ENCODE measurements at places on chromosomes 1 and 21.

DNA sequence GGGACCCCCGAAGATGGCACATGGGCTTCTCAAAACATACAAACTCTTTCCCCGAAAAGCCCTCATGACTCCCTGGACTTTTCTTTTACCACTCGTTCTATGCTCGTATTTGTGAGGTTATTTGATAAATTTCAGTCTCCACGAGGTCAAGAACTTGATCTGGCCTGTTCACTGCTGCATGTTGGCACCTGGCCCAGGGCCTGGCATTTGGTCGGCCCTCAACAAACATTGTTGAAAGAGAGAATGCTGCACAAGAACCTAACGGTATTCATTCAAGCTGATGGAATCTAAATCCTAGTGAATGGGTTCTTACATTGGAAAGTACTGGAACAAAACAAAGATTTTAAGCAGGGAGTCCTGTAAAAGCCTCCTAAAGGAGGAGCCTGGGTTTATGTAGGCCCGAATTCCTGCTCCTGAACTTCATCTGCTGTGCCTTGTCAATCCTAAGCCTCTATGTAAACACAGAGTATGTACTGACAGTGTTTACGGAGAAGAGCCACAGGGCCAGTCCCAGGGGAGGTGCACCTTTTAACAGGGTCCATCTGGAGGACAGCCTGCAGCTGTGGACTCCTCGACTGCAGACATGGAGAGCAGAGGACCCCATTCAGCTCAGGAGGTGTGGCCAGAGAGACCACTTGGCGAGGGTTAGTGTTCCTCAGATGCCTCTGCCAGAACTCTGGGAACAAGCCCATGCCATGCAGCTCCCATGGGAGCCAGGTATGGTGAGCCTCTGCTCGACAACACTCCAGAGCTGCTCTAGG is 46.9 kb downstream of the L1TD1 start:
- no peak for DNase-seq

DNA sequence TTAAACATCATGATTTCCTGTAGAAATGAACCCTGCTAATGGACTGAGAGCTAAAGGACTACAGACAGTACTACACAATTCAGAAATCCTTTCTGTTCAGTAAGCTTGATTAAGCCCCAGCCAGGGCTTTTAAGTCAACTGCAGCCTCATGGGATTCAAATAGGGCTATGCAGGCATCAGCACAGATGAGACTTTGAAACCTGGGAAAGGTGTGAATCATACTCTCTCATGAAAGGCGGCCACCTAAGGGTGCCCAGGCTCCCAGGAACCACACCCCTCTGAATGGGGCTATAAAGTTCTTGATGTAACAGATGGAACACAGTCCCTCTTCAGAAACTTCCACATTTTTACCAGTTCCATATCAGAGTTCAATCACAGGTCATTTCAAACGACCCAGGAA is 7.6 kb downstream of the SIPA1L2 start:
- DNase-seq, result no peak

DNA sequence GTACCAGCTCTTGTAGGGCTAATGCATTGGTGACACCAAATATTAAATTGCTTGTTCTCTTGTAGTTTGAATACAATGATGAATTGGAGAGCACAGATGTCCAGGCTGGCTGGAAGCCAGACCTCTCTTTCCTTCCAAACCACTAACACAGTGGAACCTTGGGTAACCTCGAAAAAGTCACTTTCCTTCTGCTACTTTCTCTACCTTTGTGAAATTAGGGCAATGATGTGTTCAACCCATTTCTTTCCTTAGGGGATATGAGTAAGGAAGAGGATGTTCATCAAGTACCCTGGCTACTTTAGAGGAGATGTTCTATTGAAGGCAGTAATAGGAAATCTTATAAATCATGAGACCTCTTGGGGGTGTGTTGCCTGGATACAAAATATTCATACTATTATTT is 55.7 kb downstream of the XCL2 start:
- DNase-seq, result no peak

- no peak for DNase-seq
Observed at GRCh38 chr1:208182880-208183645, 61.1 kb downstream of the PLXNA2 start.

DNA sequence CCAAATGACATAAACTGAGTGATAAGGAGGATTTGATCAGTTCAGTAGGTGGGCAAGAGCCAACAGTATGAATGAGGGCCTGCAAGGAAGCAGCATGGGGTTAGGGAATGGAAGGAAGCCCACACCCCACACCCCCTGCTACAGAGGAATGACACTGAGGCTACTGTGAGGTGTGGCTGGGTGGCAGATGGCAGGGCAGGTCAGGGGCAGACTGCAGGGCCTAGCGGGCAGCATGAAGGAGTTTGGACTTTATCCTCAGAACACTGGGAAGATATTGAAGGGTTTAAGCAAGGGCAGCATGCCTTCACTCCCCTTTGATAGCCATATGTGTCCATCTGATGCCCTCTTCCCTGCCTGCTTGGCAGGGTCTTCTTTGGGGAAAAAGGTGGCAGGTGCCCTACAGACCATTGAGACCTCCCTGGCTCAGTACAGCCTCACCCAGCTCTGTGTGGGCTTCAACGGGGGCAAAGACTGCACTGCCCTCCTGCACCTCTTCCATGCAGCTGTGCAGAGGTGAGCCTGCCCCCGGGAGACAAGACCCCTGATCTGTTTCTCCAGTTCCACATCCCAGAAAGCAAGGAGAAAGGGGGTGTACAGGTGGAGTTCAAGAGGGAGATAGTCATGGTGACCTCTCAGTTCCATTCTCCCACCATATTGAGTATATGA is 4.1 kb upstream of the LENEP start:
- DNase-seq, result no peak

- DNase-seq, result no peak
Observed at GRCh38 chr1:51578383-51579109, 38.3 kb upstream of the OSBPL9 start.

- DNase-seq, result no peak
Observed at GRCh38 chr1:201376464-201377374, 761 bp downstream of the TNNT2 start.

DNA sequence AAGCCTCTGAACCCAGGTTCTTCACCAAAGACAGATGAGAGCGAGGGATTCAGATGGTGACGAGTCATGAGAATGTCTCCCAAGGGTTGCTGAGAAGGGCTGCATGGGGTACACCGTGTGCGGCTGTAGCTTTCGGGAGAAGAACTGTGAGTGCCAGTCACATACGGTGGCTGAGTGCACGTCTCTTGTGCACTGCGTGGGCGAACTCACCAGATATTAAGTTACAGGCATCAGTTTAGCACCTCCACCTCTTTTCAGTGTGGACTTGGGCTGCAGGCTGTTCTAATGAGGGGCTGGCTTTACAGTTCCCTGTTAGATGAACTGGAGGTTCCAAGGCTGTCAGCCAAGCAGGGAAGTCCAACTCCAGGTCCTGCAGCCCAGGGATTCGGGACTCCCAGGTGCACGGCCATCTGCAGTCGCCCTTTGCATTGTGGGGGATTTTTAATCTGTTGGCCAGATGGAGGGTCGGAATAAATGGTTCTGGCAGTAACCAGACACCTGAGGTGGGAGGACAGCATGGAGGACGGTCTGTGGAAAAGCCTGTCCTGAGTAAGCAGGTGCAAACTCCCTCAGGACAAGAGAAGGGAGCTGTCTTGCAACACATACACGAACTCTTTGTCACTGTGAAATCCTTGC is 26.5 kb upstream of the AVPR1B start:
- no peak for DNase-seq

GRCh38 chr1:110272045-110272444 is 61.9 kb downstream of the KCNC4 start:
- no peak for DNase-seq

GRCh38 chr1:23098463-23099170 is 70.0 kb downstream of the LUZP1 start:
- peak; percentile 8 for DNase-seq

DNA sequence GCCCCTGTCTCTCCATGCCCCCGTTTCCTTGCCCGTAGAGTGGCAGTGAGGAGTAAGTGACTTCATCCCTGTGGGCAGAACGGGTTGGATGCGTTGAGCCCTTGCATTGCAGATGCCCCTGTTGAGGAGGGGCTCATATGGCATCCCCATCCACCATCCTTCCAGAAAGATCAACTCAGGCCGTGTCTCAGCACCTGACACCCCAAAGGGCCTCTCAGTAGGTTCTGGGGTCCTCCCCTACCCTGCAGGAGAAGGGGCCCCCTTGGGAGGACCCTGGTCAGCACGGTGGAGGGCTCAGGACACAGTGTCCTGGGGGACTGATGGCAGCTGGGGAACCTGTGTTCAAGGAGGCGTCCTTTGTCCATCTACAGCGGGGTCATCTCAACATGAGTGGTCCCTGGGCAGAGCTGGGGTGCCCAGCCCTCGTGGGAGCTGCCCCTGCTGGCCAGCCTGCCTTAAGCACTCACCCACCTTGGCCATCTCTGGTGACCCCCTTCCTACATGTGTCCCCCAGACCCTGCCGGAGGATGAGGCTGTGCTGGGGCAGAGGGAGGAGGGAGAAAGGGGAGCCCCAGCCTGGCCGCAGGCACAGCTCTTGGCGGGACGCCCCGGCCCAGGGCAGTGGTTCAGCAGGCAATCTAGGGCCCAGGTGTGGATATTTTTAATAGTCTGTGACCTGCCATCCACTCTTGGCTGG is 48.2 kb upstream of the ACTRT2 start:
- no peak for DNase-seq

DNA sequence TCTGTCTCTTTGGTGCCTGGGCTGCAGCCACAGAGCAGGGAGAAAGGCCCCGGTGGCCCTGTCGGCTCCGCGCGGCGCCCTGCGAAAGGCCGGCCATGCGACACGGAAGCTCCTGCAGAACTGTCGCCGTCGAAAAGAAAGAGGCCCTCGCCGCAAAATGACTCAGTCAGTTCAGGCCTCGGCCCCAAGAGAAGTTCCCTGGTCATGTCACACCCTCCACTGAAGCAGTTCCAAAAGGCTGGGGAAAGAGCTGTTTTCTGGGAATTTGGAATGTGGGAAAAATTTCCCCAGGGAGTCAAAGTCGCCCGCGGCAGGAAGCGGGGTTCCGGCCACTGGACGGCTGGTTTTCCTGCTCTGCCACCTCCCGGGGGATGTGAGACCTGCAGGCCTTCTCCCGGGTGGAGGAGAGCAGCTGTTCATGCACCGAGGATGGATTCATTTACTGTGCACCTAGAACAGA is 115.8 kb upstream of the ZNF678 start:
- DNase-seq, result no peak

DNA sequence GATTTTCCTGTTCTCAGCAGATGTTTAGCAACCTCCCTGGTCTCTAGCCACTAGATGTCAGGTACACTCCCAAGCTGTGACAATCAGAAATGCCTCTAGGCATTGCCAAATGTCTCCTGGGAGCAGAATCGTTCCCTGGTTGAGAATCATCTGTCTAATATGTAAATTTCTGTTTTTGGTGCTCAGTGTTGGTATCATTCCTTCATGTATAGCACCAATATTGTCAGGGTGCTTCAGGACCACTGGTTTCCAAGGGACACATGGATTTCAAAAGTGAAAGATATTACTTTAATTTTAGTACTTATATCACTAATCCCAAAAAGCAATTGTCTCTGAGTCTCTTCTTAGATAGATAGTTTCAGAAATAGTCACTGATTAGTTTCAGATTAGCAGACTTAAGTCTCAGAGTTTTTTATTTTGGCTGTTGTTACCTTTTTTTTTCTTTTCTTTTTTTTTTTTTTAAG is 160.1 kb downstream of the PTPRC start:
- DNase-seq, result no peak

GRCh38 chr1:54188291-54188690 is 11.5 kb downstream of the CYB5RL start:
- DNase-seq, result no peak

- no peak for DNase-seq
Observed at GRCh38 chr1:12339811-12340543, 110.1 kb downstream of the VPS13D start.

DNA sequence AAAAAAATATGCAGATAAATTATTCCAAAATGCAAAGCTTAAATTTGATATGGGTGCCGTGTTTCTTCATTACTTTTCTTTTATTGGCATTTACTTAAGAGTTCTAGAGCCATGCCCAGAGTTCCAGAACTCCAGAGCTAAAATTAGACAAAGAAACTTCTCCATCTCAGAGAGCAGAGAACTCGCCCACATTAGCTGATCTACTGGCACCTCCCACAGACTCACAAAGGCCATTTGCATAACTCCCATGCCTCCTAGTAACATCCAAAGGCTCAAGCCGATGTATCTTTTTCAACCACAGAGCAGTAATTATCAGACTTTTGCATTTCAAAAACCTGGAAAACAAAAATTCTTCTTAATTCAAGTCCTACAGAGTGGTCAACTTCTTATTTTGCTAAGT is 323.8 kb upstream of the ST6GALNAC5 start:
- no peak for DNase-seq

- DNase-seq, result no peak
Observed at GRCh38 chr1:97144527-97144926, 422.9 kb downstream of the PTBP2 start.

- DNase-seq, result no peak
Observed at GRCh38 chr1:56345831-56346230, 233.5 kb downstream of the PLPP3 start.

DNA sequence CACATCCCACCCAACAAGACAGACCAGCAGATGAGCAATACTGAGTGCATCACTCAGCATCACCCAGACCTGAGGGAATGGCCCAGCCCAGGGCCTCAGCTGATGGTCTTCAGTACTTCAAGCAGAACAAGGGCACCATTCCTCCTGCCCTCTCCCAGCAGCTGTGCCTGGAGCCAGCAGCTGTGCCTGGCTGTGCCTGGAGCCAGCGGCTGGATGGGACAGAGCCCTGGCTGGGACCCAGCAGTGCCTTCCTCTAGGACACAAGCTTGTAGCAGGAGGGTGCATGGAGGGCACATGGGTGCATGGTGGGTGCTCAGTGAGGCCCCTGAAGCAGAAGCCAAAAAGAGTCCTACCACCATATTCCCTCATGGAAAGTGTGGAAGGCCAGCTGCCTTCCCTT is 583.8 kb downstream of the NPHP4 start:
- DNase-seq, result no peak

DNA sequence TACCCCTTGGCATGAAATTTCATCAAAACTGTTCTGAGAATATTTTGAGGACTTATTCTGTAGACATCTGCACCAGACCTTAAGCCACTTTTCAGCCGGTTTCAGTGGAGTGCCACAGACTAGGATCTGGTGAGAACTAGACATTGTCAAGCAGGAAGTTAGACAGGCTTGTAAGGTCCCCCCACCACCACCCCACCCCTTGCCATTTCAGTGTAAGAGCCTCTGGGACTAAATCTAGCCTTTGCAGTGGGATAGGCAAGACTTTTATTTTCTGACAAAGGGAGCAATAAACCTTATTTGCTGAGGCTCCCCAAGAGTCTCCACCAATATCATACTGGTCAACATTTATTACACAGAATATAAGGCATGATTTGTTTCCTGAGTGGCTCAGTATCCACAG is 77.9 kb upstream of the EXO1 start:
- no peak for DNase-seq

DNA sequence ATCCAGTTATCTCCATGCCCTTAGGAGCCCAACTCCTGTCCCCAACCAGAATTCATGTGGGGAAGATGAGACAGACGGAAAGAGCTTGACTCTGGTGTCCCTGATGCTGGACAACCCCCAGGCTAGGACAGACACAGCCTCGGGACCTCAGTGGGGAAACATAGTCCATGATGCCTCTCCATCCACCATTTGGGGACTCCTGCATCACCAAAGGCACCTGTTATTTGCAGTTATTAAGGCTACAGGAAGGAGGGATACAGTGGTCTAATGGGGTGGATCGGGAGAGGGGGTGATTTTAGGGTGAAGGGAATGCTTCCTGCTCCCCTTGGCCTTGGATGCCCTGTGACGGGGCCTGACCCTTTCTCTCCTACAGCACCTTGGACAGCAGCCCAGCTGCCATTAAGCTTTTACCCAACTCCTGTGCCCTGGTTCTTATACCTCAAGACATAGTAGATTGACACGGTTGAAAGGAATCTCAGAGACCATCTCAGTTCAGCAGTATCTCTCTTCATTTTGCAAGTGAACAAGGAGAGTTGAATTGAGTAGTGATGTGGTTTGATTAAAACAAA is 111.6 kb downstream of the MATN1 start:
- no peak for DNase-seq

Data from cortex of kidney (tissue), 1 donor.